ENCODE measurements at places on chromosomes 7 and 10.

- no peak for DNase-seq
Observed at GRCh38 chr7:17713584-17713983, 226.7 kb downstream of the SNX13 start.

DNA sequence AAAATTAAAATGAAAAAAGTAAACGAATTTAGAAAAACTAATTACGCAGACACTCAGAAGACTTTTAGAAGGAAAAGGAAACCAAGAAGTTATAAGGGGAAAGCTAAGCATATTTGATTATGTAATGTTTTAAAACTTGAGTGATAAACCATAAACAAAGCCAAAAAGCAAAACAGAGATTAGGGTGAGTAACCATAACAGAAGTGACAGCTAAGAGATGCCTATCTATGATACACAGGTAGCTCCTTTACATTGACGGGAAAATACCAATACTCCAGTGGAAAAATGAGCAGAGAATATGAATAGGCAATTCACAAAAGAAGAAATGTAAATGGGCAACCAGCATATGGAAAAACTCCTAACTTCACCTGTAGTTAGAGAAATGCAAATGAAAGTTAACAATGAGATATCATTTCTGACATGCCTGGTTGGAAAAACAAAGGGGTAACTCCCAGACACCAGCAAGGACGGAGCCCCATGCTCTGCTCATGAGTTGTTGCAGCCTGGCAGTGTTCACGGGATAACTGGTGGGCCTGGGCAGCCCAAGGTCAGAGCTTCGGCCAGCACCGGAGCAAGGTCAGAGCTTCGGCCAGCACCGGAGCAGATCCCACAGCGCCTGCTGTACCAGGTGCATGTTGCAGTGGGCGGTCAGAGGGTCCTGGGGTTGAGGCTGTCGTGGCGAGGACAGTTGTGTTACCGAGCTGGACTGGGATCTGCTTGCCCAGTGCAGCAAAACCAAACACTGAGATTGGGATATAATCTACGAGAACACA lies 58.9 kb downstream of the ALOX5 start:
- no peak for DNase-seq

DNA sequence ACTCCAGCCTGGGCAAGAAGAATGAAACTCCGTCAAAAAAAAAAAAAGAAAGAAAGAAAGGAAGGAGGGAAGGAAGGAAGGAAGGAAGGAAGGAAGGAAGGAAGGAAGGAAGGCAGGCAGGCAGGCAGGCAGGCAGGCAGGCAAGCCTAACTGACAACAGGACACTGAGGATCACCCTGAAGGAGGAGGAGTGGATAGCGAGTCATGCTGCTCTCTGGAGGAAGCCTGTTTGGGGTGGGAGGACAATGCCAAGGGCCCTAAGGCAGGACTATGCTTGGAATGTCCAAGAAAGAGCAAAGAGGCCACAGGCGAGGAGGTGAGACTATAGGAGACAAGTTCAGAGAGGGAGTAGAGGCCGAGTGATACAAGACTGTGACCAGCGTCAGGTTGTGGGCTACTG lies 107.0 kb upstream of the PARD3 start:
- no peak for DNase-seq

DNA sequence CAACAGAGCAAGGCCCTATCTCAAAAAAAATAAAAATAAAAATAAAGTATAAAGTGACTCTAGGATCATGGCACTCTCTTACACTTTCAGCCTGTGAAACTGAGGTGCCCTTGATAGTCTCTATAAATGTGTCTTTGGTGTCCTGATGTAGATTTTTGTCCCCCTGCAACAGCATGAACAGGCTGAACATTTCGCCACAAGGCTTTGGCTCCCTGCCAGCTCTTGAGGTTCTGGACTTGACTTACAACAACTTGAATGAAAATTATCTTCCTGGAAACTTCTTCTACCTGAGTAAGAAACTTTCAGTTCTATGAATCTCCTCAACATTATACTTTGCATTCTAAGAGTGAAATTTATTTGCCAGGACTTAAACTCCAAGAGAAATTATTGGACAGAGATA lies 48.1 kb upstream of the BMS1 start:
- DNase-seq: no peak

DNA sequence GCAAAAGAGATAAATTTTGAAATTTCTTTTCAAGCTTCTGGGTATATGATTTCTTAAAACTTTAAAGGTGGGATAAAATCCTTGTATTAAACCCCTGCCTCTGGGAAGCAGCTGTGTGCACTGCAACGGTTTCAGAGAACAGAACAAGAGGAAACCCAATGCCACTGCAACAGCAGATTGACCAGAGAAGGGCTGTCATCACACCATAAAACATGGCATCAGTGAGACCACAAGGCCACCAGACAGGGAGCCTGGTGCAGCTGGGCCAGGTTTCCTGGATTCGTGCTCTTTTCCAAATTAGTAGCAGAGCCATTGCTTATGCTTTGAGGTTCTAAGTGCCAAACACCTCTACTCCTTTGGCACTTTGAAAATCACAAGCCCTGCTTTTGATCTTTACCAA lies 152.4 kb downstream of the PRPF18 start:
- no peak for DNase-seq

GRCh38 chr10:15748126-15748525 lies 28.4 kb upstream of the ITGA8 start:
- DNase-seq: no peak

GRCh38 chr7:100965723-100966541 lies 3.4 kb upstream of the MUC12 start:
- DNase-seq: peak; percentile 75

DNA sequence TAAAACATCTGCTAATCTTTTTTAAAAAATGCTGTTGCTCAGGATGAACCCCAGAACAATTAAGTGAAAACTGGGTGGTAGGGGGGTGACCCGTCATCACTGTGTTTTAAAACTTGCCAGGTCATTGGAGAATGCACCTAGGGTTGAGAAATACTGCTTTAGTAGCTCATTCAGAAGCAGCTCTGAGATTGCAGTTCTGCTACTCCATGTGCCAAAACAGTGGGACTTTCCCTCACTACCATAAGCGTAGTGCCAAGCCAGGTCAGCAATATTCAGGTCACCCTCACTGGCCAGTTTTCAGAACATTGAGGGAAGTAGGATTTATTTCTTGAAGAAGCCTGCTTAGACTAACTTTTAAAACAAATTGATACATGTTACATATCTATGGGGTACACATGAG lies 5.2 kb downstream of the STEAP2 start:
- no peak for DNase-seq

GRCh38 chr7:33798686-33799325 lies 106.5 kb upstream of the BMPER start:
- DNase-seq: no peak

DNA sequence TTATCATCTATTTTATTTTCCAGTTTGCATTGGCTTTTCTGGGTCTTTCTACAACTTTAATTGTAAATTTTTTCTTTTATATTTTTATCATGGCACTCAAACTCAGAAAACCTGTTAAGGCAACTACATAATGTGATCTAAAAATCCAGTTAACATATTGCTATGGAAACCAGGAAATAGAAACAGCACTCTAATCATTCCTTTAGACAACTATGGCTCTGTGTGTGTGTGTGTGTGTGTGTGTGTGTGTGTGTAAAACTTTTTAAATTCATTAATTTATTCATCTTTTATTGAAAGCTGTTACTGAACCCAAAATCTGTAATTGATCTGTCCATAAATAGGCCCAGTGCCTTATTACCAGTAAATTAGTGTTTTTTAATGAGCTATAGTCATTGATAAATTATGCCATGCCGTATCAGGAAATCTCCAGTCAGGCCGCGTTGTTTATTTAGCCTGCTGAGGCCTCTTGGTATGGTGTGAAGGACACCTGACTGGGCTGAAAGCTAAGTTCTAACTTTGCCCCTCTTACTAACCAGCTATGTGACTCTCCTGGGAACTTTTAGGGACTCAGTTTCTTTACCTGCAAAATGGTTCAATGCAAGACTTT lies 1.5 kb upstream of the MET start:
- DNase-seq: no peak

DNA sequence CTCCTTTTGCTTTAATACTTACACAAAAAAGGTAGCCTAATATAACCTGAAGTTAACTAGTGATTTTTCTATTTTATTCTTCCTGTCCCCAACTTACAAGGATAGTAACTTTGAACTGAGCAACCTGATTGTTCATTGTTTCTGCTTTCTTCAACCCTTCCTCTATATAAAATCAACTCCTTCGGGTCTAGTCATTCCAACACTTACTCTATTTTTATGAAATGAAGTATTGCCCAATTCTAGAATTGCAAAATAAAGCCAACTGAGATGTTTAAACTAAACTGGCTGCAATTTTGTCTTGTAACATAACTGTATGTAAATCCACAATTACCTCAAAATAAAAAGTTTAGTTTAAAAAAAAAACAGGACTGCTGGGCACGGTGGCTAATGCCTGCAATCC lies 20.3 kb upstream of the DNA2 start:
- DNase-seq: no peak

GRCh38 chr7:5070206-5070605 lies 24.5 kb downstream of the RBAK start:
- no peak for DNase-seq

GRCh38 chr10:124174071-124174566 lies 80.7 kb upstream of the CHST15 start:
- DNase-seq: no peak

- DNase-seq: no peak
Observed at GRCh38 chr7:103932389-103932788, 57.1 kb downstream of the RELN start.

- DNase-seq: no peak
Observed at GRCh38 chr10:126336801-126337200, 51.5 kb downstream of the ADAM12 start.

- DNase-seq: no peak
Observed at GRCh38 chr7:66627151-66627681, 1.5 kb upstream of the KCTD7 start.

GRCh38 chr10:11720260-11720741 lies 21.9 kb upstream of the ECHDC3 start:
- DNase-seq: no peak

DNA sequence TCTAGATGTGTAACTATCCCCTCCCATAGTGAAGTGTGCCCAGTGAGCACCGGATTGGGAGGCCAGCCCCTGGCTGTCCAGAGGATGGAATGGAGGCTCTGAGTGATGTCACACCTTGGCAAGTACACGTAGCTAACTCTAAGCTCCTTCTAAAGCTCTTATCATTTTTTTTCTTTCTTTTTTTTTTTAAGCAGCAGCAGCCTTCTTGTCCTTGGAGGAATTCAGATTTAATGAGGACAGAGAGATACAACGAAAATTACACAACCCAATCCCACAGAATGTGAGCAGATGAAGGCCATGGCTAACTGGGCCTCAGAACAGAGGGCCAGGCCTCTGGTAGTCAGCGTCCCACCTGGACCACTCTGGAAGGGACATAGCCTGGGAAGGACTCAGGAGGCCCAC lies 11.3 kb downstream of the TNS3 start:
- no peak for DNase-seq

- DNase-seq: no peak
Observed at GRCh38 chr7:50723173-50723572, 59.5 kb downstream of the GRB10 start.

DNA sequence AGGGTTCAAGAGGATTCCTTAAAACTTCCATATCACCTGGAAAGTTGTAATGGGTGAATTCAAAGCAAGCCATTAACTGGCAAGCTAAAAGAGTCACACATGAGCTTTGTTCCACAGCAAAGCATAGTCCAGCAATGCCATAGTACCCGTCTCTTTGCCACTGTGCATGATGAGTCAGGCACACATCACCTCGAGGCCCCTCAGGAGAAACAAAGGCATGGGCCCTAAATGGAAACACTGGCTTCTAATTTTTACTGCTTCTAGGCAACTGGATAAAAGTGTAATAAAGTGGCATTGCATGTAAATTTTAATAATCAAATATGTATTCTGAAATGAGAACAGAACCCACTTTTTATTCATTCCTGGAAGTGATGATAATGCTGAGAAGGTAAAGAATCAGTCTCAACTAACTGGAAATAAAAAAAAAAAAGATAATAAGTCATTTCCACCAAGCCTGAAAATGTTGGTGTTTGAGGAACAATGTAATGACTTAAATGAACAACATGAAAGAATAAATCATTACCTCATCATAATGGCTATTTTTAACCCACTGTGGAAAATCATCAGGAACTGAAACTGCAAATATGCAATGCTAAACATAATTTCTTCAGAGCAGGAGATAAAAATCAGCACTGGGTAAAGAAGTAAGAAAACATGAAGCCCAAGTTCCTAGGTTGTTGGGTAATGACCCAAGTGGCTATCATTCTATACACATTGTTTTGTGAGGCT lies 104.9 kb downstream of the CDK6 start:
- peak; percentile 70 for DNase-seq

DNA sequence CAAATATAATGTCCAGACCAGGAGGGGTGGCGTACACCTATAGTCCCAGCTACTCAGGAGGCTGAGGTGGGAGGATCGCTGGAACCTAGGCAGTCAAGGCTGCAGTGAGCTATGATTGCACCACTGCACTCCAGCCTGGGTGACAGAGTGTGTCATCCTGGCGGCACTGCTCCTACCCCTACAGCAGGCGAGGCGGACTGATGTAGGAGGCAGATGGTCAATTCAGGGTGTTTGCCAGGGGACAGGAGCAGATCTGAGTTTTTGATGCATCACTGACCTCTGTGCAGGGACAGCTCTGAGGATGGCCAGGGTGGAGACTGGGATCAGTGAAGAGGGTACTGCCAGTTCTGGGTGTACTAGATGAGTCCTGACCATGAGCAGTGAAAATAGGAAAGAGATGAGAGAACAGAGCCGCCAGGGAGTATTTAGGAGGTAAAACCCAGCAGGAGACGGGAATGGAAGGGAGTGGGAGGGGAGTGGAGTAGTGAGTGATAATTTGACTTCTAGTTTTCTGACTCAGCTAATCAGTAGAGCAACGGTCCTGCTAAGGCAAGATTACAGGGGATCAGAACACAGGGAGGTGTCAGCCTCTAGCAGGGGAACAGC lies 75.3 kb downstream of the HIP1 start:
- DNase-seq: no peak

GRCh38 chr10:65742906-65743305 lies 1182.9 kb upstream of the LRRTM3 start:
- DNase-seq: no peak

GRCh38 chr7:33334349-33334748 lies 205.0 kb downstream of the BBS9 start:
- DNase-seq: no peak

- DNase-seq: no peak
Observed at GRCh38 chr10:88113232-88113631, 249.8 kb downstream of the PTEN start.

DNA sequence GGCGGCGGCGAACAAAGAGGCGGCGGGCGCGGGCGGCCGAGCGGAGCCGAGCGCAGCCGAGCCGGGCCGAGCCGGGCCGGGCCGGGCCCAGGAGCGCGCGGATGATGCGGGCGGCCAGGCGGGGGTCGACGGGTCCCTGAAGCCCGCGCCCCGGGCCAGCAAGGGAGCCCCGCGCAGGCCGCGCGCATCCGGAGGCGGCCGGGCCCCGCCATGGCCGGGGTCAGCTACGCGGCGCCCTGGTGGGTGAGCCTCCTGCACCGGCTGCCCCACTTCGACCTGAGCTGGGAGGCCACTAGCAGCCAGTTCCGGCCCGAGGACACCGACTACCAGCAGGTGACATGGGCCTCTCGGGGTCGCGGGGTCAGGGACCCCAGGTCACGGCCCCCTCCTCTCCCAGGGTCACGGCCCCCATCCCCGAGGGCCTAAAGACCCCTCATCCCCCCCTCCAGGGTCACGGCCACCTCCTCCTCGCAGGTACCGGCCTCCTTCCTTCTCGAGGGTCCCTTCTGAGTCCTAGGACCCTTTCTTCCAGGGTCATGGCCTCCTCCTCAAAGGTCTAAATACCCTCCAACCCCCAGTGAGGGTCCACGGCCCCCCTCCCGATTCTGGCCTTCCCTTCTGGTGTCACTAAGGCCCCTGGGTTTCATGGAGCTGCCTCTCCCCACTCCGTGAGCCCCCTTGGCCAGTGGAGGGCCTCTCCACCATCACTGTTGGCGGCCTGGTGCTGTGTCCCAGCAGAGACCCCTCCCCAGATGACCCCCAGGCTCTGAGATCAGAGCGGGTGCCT lies at the start of gene TTYH3:
TTYH3 (plus strand) TSS at position 41 of the 787 bp plus-strand sequence; CDS start at position 211, 170 bp downstream.
- no peak for DNase-seq

Data from stimulated activated CD4-positive, alpha-beta T cell treated with anti-CD3 and anti-CD28 coated beads, Interleukin-4, amount 100 ng/mL, for 24 hours (primary cell).